NB4 (cell line): ENCODE measurements at places on chromosomes 1 and 21.
A peak's percentile ranks its signal among the peaks of the same experiment; 100 is the strongest.

- DNase-seq: no peak
Observed at GRCh38 chr21:19621837-19622496, 1218.4 kb upstream of the TMPRSS15 start.

DNA sequence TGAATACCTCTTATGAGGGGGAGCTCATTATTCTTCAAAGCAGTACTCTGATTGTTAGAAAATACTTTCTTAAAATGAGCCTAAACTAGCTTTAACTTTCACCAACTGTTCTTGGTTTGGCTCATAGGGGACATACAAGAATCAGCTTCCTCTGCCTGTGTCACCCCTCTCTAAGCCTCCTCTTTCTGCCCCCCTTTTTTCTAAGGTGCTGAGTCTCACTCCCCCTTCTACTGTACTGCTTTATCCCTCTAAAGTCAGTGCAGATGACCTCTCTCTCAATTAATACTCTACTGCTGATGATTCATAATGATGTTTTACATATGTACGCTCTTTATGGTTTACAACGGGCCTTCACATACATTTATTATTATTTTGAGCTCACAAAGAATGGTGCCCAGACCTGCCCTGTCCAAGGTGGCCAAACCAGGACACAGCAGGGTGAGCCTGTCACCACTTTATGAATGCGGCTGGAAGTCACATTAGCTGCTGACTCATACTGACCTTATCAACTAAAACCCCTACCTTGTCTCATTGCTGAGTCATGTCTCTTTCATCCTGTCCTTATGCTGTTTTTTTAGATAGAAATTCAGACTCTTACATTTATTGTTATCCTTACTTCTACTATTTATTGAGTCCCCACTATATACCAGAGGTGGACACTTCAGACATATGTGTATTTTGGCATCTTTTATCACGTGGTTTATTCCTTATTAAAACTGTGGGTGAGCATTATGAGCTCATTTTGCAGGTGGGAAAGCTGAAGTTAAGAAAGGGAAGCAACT, 126.9 kb downstream of the RNF220 start:
- peak; percentile 66 for DNase-seq

- no peak for DNase-seq
Observed at GRCh38 chr21:29321932-29322928, 23.5 kb downstream of the BACH1 start.

DNA sequence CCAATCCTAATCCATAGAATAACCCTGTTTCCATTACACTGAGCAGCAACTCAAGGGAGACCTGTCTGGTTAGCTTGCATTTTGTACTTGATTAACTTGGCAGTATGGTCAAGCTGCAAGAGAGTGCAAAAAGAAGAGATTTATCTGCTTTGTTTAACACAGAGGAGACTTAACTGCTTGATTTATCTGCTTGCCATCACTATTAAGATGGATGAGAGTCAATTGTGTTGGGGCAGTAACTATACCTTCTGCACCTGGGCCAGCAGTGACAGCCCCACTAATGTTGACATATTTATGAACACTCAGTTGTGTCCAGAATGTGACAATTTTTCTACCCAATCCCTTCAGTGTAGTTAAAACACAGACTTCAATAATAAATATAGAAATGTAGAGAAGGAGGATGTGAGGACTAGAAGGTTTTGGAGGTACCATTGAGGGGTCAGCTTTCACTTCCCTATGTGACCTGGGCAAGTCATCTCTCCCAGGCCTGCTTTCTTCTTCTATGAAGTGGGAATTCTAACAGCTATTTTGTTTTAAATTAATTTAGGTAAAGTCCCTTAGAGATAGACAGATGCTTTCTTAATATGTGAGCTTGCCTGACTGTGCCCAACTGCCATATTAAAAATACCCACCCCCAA, 159.1 kb upstream of the KCNK2 start:
- no peak for DNase-seq

DNA sequence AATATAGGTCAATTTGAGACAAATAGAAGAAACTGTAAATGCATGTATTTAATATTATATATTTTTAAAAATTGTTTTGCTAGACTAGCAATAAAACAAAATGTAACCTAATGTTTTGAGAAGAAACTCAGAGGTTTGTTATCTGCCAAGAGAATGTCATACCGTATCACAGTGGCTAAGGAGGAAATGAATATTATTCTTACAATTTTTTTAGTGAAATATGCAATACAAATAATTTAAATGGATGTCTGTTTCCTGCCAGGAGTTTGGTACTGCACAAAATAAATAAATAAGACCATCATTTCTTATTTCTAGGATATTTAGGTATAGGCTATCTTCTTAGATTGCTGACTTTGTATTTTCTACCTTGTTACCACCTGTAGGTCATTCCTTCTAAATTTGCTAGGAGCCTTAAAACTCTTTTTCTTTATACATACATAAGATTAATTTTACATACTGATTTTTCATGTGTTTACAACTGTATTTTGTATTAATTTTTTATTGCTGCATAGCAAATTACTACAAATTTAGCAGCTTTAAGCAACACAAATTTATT, 113.6 kb downstream of the NEK7 start:
- no peak for DNase-seq

DNA sequence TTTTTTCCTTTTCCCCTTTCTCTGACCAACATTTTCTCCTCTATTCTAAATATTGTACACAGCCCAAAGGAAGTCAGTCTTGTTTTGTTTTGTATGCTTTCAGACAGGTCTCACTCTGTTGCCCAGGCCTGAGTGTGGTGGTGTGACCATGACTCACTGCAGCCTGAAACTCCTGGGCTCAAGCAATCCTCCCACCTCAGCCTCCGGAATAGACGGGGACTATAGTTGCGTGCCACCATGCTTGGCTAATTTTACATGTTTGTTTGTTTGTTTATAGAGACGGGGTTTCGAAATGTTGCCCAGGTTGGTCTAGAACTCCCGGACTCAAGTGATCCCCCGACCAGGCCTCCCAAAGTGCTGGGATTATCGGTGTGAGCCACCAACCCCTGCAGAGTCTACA, 72.8 kb downstream of the NRIP1 start:
- DNase-seq: no peak
